Right atrium auricular region (tissue), 2 donors: ENCODE measurements at places on chromosomes 6 and 20. TPM values are rescaled to one million over a fixed set of nuclear protein-coding genes. Genes with fewer than 3 reads are reported as not detected.
A peak's percentile ranks its signal among the peaks of the same experiment; 100 is the strongest.

GRCh38 chr6:30207619-30208295, 5.4 kb downstream of the TRIM26 start:
- DNase-seq = no peak

GRCh38 chr20:51469578-51470498, 72.7 kb downstream of the NFATC2 start:
- DNase-seq = no peak

- DNase-seq = no peak
Measured at GRCh38 chr6:158160932-158161539, 7.0 kb downstream of the SERAC1 start.

DNA sequence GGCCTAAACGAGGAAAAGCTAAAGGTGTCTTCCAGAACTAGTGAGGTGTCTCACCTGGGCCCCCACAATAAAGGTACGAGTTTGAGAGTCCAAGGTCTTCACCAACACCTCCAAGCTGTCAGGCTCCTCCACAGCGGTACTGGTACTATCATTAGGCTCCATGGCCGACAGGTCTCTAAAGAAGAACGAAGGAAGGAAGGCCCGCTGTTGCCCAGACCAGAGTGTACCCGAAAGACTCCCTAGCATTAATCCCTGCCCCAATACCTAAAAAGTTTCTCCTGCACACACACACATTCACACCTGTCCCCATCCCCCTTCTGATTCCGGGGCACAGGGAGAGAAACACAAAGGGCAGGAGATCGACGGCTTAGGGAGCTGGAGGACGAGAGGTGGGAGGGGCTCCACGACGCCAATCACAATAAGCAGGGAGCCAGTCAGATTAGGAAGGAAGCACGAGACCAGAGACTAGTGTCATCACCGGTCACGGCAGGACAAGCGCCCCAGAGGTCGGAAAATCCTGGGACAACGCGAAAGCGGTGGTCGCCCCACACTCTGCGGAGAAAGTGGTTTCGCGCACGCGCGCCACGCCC, 764 bp downstream of the BAG6 start:
- DNase-seq = peak; percentile 85

- DNase-seq = no peak
Measured at GRCh38 chr6:127277878-127278843, 11.5 kb downstream of the RNF146 start.

DNA sequence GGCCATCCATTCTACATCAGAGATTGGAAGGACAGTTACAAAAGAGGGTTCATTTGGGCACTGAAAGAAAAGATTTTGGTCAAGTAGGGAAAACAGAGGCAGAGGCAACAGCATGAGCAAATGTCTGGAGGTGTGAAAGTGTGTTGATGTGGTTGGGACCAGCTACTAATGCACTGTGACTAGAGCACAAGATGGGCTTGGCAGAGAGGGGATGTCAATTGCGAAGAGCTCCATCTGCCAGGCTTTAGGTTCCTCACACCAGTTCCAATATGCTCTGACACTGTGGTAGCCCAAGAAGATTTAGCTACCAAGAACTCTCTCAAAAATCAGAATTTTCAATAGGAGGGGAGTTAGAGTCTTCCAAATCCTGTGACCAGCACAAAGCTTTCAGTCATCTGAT, 42.1 kb downstream of the TRAF3IP2 start:
- DNase-seq = no peak

GRCh38 chr6:118800394-118801071, 93.4 kb upstream of the ASF1A start:
- DNase-seq = peak; percentile 88

GRCh38 chr6:125867483-125867942, 76.8 kb downstream of the NCOA7 start:
- no peak for DNase-seq

- no peak for DNase-seq
Measured at GRCh38 chr20:43178080-43178479, 11.6 kb downstream of the PTPRT start.

DNA sequence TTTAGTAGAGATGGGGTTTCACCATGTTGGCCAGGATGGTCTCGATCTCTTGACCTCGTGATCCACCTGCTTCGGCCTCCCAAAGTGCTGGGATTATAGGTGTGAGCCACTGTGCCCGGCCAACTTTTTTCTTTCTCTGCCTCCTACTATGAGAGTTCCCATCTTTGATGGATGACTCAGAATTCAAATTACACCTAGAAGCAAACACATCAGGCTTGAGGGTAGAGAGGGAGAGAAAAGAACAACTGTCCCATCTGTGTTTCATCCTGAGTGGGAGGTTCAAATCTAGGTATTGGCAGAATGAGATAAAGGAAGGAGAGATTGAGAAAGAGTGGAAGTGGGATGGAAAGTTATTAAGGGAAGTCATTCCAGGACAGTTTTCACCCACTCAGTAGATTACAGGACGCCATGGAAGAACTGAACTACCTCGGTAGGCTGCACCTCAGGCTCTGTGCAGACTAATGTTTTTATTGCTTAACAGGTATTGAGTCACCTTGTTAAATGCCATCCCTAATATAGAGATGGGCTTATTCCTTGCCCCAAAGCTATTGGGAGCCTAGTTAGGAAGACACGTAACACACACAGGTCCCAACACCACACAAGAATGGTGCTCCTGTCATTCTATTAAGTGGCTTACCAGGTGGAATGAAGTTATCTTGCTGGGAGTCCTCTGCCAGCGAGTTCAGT, 275.7 kb downstream of the SOX4 start:
- no peak for DNase-seq

DNA sequence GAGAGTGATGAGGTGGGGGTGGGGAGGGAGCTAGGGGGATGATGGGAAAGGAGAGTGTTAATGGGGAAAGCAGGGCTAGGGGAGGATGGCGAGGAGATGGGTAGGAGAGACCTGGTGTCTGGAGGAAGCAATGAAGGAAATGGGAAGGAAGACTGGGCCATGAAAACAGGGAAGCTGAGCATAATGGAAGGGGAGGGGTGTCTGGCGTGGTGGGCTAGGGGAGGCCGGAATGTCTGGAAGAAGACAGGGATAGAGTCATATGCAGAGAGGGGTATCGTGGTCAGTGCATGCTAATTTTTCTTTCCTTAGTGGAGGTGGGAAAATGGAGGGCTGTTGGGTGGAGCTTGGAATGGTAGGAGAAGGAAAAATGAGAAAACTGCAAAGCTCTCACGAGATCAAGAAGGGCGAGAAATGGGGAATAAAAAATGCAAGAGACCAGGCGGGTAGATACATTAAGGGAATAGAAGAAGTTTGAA, 423 bp downstream of the KLHDC3 start:
- DNase-seq = no peak

DNA sequence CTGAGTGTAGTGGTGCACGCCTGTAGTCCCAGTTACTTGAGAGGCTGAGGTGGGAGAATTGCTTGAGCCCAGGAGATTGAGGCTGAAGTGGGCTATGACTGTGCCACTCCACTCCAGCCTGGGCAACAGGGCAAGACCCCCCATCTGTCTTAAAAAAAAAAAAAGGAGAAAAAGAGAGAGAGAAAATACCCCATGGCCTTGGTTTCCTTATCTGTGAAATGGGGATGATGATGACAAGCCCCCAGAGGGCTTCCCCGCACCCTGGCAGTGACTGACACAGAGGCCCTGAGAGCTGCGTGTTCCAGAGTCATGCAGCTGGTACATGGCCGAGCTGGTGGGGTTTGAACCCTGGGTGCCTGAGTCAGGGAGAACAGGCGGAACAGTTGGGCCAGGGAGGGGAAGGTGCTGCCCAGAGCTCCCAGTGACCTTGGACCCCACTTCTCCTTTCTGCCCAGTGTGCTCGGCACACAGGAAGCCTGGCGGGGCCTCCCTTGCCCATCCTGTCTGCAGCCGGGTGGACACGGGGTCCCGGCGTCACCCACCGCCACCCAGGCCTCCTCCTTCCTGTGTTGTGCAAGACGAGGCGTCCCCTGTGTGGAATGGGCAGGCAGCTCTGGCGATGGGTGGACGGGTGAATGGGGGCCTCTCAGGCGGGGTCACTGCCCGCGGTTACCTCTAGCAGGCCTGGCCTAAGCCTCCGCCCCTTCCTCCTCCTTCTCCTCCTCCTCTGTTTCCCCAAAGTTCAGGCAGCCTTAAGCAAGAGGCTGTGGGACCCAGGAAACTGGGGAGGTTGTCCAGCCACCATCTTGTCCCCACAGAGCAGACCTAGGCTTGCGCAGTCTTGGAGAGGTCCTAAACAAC, 84.2 kb downstream of the CEBPB start:
- peak; percentile 86 for DNase-seq

The CD93 gene
- 35.7 TPM for total RNA-seq

The HLA-DQA2 gene
- not detected for total RNA-seq

The LRRC1 gene
- 6.1 TPM for total RNA-seq

The ELMO2 gene
- 32.7 TPM for total RNA-seq

The SYNGAP1 gene
- total RNA-seq = 10.1 TPM

The CPNE5 gene
- total RNA-seq = 47.4 TPM
